ENCODE measurements at places on chromosomes 7 and 10. TPM values are rescaled to one million over a fixed set of nuclear protein-coding genes. Genes with fewer than 3 reads are reported as not detected.

The NOM1 gene
- 28.8 TPM for total RNA-seq

The POM121L12 gene
- total RNA-seq = not detected

The ACADSB gene
- 0.73 TPM for total RNA-seq

The CALHM1 gene
- total RNA-seq = not detected

The UNCX gene
- total RNA-seq = not detected

The GSTO2 gene
- total RNA-seq = 31.8 TPM

The RAB19 gene
- 5.3 TPM for total RNA-seq

The ZNF777 gene
- total RNA-seq = 9.9 TPM

The MOSPD3 gene
- total RNA-seq = 18.4 TPM

The CAPZA2 gene
- total RNA-seq = 61.7 TPM

The OR13A1 gene
- not detected for total RNA-seq

The LIPK gene
- not detected for total RNA-seq

The NEUROG3 gene
- 0.99 TPM for total RNA-seq

The PRTFDC1 gene
- 11.4 TPM for total RNA-seq

The RADIL gene
- not detected for total RNA-seq

The TMEM225B gene
- 0.05 TPM for total RNA-seq

The TBXAS1 gene
- 17.2 TPM for total RNA-seq

The WDFY4 gene
- 0.10 TPM for total RNA-seq

The PLA2G12B gene
- not detected for total RNA-seq

The ZNF804B gene
- not detected for total RNA-seq

The SLC39A12 gene
- total RNA-seq = not detected

The CALHM3 gene
- total RNA-seq = not detected

The FAS gene
- 4.3 TPM for total RNA-seq

The MUC12 gene
- 19.2 TPM for total RNA-seq

The SFXN3 gene
- 101 TPM for total RNA-seq

The PAX2 gene
- not detected for total RNA-seq

The CALML3 gene
- total RNA-seq = not detected

The CADPS2 gene
- total RNA-seq = 1.6 TPM

The CYP3A7 gene
- total RNA-seq = not detected

The EBLN1 gene
- total RNA-seq = not detected

The GBX1 gene
- total RNA-seq = not detected

The PRPS1L1 gene
- not detected for total RNA-seq

The FZD1 gene
- total RNA-seq = 0.56 TPM

The PLXNA4 gene
- total RNA-seq = not detected

The INSYN2A gene
- not detected for total RNA-seq

The ODAD2 gene
- total RNA-seq = not detected

The CRHR2 gene
- total RNA-seq = not detected

The VTI1A gene
- total RNA-seq = 24.8 TPM

The AKR1C4 gene
- 0.29 TPM for total RNA-seq

The KNDC1 gene
- not detected for total RNA-seq

The RNF32 gene
- total RNA-seq = 1.9 TPM
